ENCODE measurements at places on chromosomes 12 and 14. TPM values are rescaled to one million over a fixed set of nuclear protein-coding genes. Genes with fewer than 3 reads are reported as not detected.

The TGM1 gene
- 3.0 TPM for total RNA-seq

DNA sequence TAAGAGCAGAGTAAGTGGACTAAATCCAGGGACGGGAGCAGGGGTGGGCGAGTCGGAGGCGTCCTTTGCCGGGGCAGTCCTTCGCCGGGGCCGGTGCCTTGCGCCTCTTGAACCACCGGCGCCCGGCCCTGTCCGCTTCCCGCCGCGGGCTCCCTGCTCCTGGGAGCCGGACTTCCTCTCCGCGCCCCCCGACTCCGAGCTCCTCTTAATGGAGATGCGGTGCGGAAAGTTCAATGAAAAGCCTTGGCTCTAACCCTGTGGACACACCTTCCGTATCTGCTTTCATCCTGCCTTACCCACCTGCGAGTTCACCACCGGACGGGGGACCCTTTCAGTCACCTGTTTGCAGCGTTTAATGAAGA lies 412 bp downstream of the FGFR1OP2 start:
- H3K36me3 ChIP-seq = peaks cover 41% of the 10 kb centered on the region
- no peaks in the 10 kb centered on the region for H3K27me3 ChIP-seq
- peak overlapping the region; percentile 98 for H3K4me3 ChIP-seq
- peak; percentile 45 for DNase-seq
- peaks cover 50% of the 10 kb centered on the region for H3K4me1 ChIP-seq

DNA sequence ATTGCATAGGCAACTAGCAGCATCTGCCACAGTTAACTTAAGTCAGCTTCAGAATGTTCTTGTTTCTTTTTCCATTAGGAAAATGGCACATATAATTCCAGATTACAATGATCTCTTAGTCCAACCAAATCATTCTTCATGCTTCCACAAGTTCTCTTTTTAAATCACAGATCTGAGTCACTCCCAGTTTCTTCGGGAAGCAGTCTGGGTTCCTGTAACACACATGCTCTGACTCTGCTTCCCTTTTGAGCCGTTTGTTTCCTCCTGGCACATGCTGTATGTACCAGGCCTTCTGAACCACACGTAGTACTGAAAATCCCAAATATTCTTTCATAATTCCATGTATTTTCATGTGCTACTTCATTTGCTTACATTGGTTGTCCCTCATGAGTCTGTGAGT lies 388.8 kb upstream of the PDE3A start:
- no peak overlapping the region for H3K27ac ChIP-seq
- no peaks in the 10 kb centered on the region for H3K27me3 ChIP-seq
- no peaks in the 10 kb centered on the region for H3K4me1 ChIP-seq
- DNase-seq = no peak

- no peak for DNase-seq
- H3K4me1 ChIP-seq = peaks cover 3% of the 10 kb centered on the region
- H3K27me3 ChIP-seq = no peaks in the 10 kb centered on the region
- H3K36me3 ChIP-seq = no peaks in the 10 kb centered on the region
- no peak overlapping the region for H3K27ac ChIP-seq
Observed at GRCh38 chr14:90419200-90419599, 22.4 kb downstream of the CALM1 start.

The DHH gene
- not detected for total RNA-seq

Measured in activated CD8-positive, alpha-beta T cell treated with anti-CD3 and anti-CD28 coated beads for 36 hours (primary cell).